ENCODE measurements at places on chromosomes 11 and 22.
A peak's percentile ranks its signal among the peaks of the same experiment; 100 is the strongest.

- peak; percentile 45 for DNase-seq
Measured at GRCh38 chr11:8392166-8392565, 128.5 kb upstream of the LMO1 start.

DNA sequence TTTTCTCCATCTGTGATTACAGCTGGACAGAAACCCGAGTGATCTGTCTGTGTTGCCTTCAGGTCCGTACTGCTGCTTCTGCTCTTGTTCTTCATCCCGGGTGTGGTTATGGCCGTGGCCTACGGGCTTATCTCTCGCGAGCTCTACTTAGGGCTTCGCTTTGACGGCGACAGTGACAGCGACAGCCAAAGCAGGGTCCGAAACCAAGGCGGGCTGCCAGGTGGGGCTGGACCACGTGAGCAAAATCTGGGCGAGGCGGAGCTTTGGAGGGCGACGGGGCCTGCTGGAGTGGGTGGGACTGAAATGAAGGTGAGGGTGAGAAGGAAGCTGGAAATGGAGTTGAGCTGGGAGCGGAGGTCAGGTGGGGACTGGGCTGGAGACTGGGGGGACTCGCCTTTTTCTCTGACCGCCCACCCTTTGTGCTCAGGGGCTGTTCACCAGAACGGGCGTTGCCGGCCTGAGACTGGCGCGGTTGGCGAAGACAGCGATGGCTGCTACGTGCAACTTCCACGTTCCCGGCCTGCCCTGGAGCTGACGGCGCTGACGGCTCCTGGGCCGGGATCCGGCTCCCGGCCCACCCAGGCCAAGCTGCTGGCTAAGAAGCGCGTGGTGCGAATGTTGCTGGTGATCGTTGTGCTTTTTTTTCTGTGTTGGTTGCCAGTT is 11.1 kb downstream of the CCKBR start:
- no peak for DNase-seq

DNA sequence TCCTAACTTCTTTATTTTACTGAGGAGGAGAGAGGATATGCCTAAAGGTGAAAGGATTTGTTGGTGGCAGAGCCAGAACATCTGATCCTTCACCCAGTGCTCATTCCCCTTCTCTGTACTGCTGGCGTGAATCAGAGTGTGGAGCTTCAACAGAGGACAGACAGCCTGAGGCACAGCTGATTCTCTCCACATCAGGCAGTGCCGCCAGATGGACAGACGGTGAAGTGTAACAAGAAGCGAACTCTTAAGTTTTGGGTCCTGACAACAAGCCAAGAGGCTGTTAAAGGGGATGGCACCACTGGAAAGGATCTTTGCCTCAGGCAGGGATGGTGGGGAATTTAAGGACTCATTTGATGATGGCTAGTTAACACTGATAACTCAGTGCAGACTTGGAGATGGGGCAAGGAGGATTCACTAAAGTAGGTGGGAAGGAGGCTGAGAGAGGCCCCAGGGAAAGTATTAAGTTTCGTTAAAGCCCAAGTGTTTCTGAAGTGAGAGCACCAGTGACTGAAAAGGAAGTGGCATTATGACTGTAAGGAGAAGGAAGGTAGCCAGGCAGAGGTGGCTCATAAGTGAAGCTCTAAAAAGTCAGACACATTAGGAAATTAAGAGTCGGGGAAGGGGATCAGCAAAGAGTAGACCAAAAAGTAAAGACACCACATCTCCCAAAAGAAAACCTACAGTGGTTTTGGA is 81.3 kb downstream of the CLPB start:
- peak; percentile 69 for DNase-seq

DNA sequence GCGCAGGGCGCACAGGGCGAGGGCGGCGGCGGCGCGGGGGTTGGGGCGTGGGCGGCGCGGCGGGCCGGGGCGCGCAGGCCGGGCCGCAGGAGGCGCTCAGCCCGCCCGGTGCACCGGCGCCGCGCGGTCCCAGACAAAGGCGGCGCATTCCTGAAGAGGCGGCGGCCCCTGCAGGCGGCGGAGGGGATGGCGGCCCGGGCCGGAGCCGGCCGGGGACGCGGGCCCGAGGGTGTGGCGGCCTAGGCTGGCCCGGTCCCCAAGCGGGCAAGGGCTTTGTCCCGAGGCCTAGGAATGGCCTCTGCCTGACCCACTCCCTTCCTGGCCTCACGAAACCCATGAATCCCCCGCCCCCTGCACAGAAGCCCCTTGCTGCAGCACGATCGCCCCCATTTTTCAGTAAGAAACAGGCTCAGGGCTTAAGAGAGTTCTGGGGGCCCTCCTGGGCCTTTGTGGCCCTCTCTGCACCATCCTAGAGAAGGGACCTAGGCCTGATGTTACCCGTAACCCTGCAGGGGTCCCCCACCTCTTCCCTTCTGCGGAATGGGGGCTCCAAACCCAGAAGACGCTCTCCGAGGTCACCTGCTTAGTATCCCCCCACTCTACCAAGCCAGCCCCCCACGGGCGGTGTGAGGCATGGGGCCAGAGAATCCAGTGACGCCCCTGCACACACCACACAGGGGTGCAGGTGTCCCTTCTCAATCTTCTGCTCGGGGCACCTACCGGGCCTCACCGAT is at the start of gene RTN4R:
Gene RTN4R, minus strand, starts transcription at position 40 of the 734 bp plus-strand sequence. CDS start 226 bp downstream, outside the sequence.
- no peak for DNase-seq

DNA sequence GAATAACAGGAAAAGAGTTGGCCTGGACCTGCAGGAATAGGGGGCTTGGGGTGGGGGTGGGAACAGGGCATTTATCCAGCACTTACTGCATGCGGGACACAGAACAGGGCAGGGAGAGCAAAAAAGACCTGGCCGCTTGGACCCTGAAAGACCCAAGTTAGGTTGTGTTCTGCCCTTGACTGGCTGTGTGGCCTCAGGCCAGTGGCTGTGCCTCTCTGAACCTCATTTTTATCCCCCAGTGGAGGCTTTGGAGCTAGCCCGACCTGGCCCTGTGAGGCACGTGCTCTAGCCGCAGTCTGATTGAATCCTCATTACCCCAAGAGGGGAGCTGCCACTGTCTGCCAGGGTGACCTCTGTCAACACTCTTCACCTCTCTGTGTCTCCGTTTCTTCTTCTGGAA is 68.7 kb downstream of the MN1 start:
- no peak for DNase-seq

DNA sequence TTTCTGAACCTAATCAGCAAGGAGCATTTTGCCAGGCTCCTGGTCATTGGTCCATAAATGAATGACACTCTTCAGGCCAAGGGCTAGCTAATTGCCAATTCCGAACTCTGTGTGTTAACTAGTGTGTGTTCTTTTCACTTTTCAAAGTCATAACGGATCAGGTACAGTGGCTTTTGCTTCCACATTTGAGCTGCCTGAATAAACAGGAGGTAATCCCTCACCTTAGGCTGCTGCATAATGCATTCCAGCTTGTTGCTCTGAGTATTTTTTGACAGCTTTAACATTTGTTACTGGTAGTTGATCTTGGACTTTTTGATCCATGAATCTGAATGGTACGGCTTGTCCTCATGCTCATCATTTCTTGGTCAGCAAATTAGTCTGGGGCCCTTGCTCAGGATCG is 485.1 kb downstream of the CNTN5 start:
- no peak for DNase-seq

DNA sequence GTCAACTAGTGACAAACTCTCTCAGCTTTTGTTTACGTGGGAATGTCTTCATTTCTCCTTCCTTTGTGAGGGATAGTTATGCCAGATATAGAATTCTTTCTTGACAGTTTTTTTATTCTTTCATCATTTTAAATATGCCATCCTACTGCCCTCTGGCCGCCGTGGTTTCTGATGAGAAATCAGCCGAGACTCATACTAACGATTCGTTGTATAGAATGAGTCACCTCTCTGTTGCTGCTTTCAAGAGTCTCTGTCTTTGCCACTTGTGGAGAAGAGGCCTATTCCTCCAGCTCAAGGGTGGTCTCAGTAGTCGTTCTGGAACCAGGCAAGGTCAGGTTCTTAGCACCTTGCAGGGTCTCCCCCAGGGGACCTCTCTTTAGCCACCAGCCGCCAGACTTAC is 8.0 kb downstream of the MYO7A start:
- no peak for DNase-seq

Data from pons (tissue), 1 donor.